ENCODE measurements at places on chromosomes 16 and 17.

DNA sequence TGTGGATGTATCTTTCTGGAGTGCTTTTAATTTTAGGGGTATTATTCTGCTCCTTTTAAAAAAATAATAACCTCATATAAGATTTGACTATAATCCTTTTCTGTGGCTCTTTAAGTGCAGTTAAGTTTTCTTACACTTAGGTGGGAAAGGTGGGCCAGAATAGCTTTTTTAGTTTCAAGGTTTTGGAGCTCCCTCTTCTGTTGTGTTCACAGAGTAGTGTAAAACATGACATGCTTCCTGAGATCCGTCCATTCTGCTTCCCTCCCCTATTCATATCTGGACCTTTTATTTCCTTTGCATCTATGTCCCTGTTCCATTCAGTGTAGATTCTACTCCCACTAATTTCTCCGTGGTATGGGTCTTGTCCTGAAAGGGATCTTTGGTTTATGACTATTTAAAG, 12.8 kb downstream of the LRRC36 start:
- no peak for DNase-seq
- no peak overlapping the region for H3K4me3 ChIP-seq
- H3K27me3 ChIP-seq: no peaks in the 10 kb centered on the region
- no peak overlapping the region for H3K27ac ChIP-seq

DNA sequence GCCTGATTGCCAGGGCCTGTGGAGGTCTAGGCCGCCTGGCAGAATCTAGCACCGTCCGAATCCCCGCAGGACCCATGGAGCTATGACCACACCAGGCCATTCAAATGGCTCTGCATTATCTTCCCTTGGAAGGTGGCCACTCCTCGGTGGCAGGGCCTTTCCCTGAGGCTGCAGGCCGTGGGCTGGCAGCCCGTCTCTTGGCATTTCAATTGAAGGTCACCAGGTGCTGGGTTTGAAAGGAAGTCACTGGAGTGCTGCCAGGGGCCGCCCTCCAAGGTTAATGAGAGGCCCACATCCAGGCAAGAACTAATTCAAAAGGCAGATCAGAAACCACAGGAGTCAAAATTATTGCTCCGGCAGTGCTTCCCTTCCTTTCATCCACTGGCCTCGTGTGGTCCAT, 27.7 kb upstream of the CACNG5 start:
- H3K27ac ChIP-seq: no peak overlapping the region
- no peak for DNase-seq
- H3K27me3 ChIP-seq: peaks cover under 1% of the 10 kb centered on the region
- H3K4me1 ChIP-seq: no peaks in the 10 kb centered on the region

GRCh38 chr16:1561266-1561665, 27.8 kb downstream of the TMEM204 start:
- H3K27me3 ChIP-seq: no peaks in the 10 kb centered on the region
- no peaks in the 10 kb centered on the region for H3K4me1 ChIP-seq
- no peak overlapping the region for H3K27ac ChIP-seq
- no peaks in the 10 kb centered on the region for H3K36me3 ChIP-seq
- no peak overlapping the region for H3K4me3 ChIP-seq

GRCh38 chr16:11916524-11917285, 949 bp upstream of the GSPT1 start:
- H3K4me1 ChIP-seq: peaks cover 4% of the 10 kb centered on the region
- peak overlapping the region; percentile 96 for H3K27ac ChIP-seq
- peak overlapping the region; percentile 95 for H3K4me3 ChIP-seq

DNA sequence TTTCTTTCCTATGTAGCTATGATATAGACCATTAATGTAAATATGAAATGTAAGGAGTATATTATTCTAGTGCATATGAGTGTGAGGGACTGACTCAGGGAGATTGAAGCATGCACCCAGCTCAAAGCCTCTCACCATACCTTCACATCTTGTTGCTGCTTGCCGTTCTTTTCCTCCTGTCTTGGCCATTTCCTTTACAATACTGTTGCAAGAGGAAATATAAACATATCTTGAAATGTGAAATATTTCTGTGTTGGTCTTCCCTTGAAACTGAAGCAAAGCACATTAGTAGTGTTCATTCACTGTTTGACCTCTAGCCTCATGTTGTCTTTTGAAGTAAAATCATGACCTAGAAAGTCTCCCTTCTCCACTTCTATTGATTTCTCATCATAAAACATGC, 46.6 kb downstream of the PHKB start:
- no peak overlapping the region for H3K27ac ChIP-seq
- no peaks in the 10 kb centered on the region for H3K27me3 ChIP-seq
- DNase-seq: no peak
- no peaks in the 10 kb centered on the region for H3K4me1 ChIP-seq

DNA sequence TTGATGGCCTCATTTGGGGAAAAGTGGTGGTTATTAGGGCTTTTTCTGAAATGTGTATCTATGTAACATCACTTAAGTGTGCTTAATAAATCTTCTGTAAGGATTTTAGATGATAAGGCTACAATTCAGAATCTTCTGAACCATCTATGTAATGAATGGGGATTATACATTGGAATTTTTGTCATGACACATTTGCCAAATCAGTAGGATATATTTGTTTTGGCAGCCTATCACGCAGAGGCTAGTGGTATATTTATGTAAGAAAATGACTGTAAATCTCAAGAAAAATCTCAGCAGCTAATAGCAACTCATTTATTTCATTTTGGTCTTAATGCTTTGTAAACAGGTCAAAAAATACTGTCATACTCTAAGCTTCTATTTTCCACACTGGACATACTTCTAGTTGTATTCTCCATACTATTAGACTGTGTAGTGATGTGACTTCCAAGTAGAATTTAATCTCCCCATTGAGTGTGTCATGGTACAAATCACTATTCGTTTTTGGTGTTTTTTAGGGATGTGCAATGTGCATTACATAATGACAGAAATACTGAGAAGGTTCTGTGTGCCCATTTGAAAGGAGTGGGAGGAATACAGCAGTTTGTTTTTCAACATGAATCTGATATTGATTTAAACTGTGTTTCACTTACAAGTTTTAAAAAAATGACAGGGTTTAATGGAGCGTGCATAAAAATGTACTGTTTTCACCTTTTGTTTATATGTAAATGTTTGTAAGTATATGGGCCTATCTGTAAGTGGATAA, 29.2 kb downstream of the CLUH start:
- DNase-seq: no peak
- no peaks in the 10 kb centered on the region for H3K4me1 ChIP-seq
- H3K27ac ChIP-seq: no peak overlapping the region
